Adipose tissue (tissue), 3 donors: ENCODE measurements at places on chromosomes 6 and 20. TPM values are rescaled to one million over a fixed set of nuclear protein-coding genes. Genes with fewer than 3 reads are reported as not detected.

The PRL gene
- 0.56 TPM for polyA plus RNA-seq

The DSTN gene
- 487 TPM for polyA plus RNA-seq

The DUSP15 gene
- polyA plus RNA-seq: 1.5 TPM

The SAMD5 gene
- 0.27 TPM for polyA plus RNA-seq

The NKAIN4 gene
- 0.12 TPM for polyA plus RNA-seq

The SLC39A7 gene
- 51.4 TPM for polyA plus RNA-seq

The TAF8 gene
- polyA plus RNA-seq: 8.7 TPM

The SMPDL3A gene
- 5.2 TPM for polyA plus RNA-seq

The TBXT gene
- polyA plus RNA-seq: not detected

The ARFGEF3 gene
- polyA plus RNA-seq: 1.2 TPM

The TINAG gene
- polyA plus RNA-seq: not detected

The MRAP2 gene
- polyA plus RNA-seq: 0.54 TPM

The FAM217A gene
- polyA plus RNA-seq: 0.11 TPM

The SLC4A11 gene
- 0.29 TPM for polyA plus RNA-seq

The ACTL10 gene
- polyA plus RNA-seq: 0.34 TPM

The ANGPT4 gene
- 1.5 TPM for polyA plus RNA-seq

The TRIM10 gene
- polyA plus RNA-seq: not detected

The DUSP22 gene
- 58.3 TPM for polyA plus RNA-seq

The COL21A1 gene
- polyA plus RNA-seq: 1.4 TPM

The TMEM244 gene
- not detected for polyA plus RNA-seq

The MMP24 gene
- polyA plus RNA-seq: 0.45 TPM

The TSPO2 gene
- polyA plus RNA-seq: not detected

The KIF13A gene
- 8.6 TPM for polyA plus RNA-seq

The BEND6 gene
- 0.09 TPM for polyA plus RNA-seq

The NKX2-2 gene
- 3.9 TPM for polyA plus RNA-seq

The HELZ2 gene
- polyA plus RNA-seq: 11.3 TPM

The RCAN2 gene
- polyA plus RNA-seq: 8.4 TPM

The OPRM1 gene
- polyA plus RNA-seq: not detected
